ENCODE measurements at places on chromosomes 13 and 19. TPM values are rescaled to one million over a fixed set of nuclear protein-coding genes. Genes with fewer than 3 reads are reported as not detected.

The PDX1 gene
- total RNA-seq = not detected

The PBX4 gene
- total RNA-seq = 29.6 TPM

The ZNF492 gene
- total RNA-seq = 0.29 TPM

The JSRP1 gene
- total RNA-seq = not detected

The PTH2 gene
- not detected for total RNA-seq

The NLRP7 gene
- total RNA-seq = not detected

The IL12RB1 gene
- 47.5 TPM for total RNA-seq

The POSTN gene
- not detected for total RNA-seq

The HIF3A gene
- total RNA-seq = not detected

The MAP4K1 gene
- 182 TPM for total RNA-seq

The PRODH2 gene
- not detected for total RNA-seq

The KISS1R gene
- 8.9 TPM for total RNA-seq

The MTUS2 gene
- not detected for total RNA-seq

- no peaks in the 10 kb centered on the region for H3K36me3 ChIP-seq
- no peak overlapping the region for H3K27ac ChIP-seq
- no peaks in the 10 kb centered on the region for H3K4me1 ChIP-seq
These were observed 1674.2 kb downstream of the PCDH9 start for GRCh38 chr13:65555962-65556361.

GRCh38 chr19:29517412-29517811 lies 8.4 kb upstream of the VSTM2B start:
- DNase-seq = no peak
- no peaks in the 10 kb centered on the region for H3K36me3 ChIP-seq
- no peak overlapping the region for H3K27ac ChIP-seq
- no peaks in the 10 kb centered on the region for H3K4me1 ChIP-seq

GRCh38 chr13:106551350-106551749 lies 15.9 kb upstream of the EFNB2 start:
- H3K4me3 ChIP-seq = no peak overlapping the region
- H3K4me1 ChIP-seq = peaks cover 42% of the 10 kb centered on the region
- no peaks in the 10 kb centered on the region for H3K27me3 ChIP-seq

DNA sequence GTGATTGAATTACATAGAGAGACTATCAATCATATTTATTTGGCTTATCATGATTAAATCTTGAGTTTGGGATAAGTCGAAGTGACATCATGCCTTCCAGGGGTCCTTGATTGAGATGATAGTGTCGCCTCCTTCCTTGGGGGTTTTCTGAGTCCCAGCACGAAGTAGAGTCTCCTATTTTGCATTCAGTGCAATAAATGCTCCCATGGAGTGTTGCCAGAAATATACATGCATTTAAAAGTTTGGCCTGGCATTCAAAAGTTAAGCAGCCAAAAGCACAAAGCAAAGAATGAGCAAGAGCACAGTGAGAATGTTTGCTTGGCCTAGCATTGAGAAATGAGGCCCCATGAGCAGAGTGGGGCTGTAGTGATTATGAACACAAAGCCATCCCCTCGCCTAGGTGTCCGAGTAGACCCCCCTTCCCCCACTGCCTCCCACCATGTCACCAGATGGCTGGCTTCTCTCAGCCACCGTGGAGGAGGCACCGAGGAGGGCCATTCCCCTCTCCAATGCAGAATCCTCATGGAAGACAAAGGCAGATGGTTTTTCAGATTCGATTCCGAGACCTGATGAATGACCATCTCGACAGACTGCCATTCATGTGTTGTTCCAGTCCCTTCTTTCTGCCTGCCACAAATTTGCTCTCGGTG lies 58.8 kb upstream of the UBL3 start:
- H3K4me3 ChIP-seq = no peak overlapping the region
- H3K27ac ChIP-seq = no peak overlapping the region

GRCh38 chr19:38437295-38437694 lies 3.8 kb downstream of the RYR1 start:
- no peak for DNase-seq
- no peak overlapping the region for H3K27ac ChIP-seq
- H3K27me3 ChIP-seq = peaks cover 18% of the 10 kb centered on the region
- no peaks in the 10 kb centered on the region for H3K36me3 ChIP-seq

DNA sequence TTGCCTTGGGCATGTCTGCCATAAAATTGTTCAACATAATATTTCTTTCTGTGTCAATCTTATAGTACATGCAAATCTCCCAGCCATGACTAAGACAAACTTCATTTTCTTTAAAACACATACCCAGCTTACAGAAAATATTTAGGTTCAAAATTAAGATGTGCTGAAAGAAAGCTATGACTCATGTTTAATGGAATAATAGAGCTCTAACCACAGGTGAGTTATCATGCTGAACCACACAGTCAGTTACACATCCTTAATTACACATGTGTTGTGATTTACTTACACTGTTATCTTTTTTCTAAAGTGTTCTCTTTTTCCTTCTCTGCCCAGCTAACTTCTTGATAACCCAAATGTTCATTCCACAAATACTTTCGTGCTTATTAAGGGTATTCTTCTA lies 1831.2 kb downstream of the OLFM4 start:
- H3K36me3 ChIP-seq = no peaks in the 10 kb centered on the region
- H3K27ac ChIP-seq = no peak overlapping the region
- H3K4me1 ChIP-seq = no peaks in the 10 kb centered on the region

DNA sequence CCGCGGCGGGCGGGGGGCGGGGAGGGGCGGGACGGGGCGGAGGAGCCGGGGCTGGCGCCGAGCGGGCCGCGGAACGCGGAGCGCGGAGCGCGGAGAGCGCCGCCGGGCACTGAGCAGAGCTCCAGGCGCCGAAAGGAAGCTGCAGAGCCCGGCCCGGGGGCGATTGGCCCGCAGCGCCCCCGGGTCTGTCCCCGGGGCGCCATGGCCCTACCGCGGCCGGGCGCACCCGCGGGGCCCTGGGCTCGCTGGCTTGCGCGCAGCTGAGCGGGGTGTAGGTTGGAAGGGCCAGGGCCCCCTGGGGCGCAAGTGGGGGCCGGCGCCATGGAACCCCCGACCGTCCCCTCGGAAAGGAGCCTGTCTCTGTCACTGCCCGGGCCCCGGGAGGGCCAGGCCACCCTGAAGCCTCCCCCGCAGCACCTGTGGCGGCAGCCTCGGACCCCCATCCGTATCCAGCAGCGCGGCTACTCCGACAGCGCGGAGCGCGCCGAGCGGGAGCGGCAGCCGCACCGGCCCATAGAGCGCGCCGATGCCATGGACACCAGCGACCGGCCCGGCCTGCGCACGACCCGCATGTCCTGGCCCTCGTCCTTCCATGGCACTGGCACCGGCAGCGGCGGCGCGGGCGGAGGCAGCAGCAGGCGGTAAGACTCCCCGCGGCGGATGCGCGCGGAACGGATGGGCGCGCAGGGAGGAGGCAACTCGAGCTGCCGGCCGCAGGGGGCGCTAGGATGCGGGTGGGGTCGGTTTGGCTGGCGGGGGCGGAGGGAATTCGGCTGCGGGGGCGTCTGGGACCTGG lies at the start of gene PDE4A:
Gene PDE4A, plus strand, starts transcription at position 95 of the 796 bp plus-strand sequence. Its CDS starts 227 bp downstream, at position 322.
- peak; percentile 75 for DNase-seq
- H3K4me3 ChIP-seq = peak within 1 kb of the TSS; percentile 93
- H3K27ac ChIP-seq = peak within 1 kb of the TSS; percentile 88
- H3K27me3 ChIP-seq = peaks cover 4% of the 10 kb centered on the region
- peaks cover 11% of the 10 kb centered on the region for H3K36me3 ChIP-seq
- peaks cover 66% of the 10 kb centered on the region for H3K4me1 ChIP-seq

DNA sequence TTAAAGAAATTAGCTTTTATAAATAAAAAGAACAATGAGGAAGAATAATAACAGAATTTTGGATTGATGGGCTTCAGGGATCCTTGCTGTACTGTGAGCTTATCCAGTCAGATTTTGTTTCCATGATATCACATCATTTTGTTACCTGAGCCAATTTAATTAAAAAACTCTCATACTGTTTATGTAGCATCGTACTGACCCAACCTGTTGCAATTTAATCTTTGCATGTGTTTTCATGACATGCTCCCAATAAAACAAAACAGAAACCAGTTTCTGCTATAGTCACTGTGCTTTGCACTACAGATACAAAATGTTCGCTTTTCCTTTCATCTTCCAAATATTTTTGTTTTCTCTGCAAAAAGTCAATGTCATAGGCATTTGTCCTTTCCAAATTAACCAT lies 109.7 kb upstream of the RNF113B start:
- H3K4me1 ChIP-seq = no peaks in the 10 kb centered on the region
- H3K36me3 ChIP-seq = no peaks in the 10 kb centered on the region
- no peak for DNase-seq
- no peak overlapping the region for H3K4me3 ChIP-seq
- H3K27ac ChIP-seq = no peak overlapping the region

DNA sequence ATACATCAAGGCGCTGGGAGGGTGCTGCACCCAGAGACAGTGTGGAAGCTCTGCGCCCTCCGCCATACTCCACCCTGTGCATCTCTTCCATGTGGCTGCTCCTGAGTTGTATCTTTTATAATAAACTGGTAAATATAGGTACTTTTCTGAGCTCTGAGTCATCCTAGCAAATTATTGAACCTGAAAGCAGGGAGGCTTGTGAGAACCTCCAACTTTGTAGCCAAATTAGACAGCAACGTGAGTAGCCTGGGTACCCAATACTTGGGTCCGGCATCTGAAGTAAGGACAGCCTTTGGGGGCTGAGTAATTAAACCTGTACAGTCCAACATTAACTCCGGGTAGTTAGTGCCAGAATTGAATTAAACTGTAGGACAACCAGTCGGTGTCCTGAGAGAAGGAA lies 57.4 kb downstream of the RUBCNL start:
- no peak overlapping the region for H3K27ac ChIP-seq
- no peak for DNase-seq
- H3K27me3 ChIP-seq = no peaks in the 10 kb centered on the region
- peaks cover 5% of the 10 kb centered on the region for H3K36me3 ChIP-seq
- H3K4me1 ChIP-seq = peaks cover 54% of the 10 kb centered on the region
- no peak overlapping the region for H3K4me3 ChIP-seq

DNA sequence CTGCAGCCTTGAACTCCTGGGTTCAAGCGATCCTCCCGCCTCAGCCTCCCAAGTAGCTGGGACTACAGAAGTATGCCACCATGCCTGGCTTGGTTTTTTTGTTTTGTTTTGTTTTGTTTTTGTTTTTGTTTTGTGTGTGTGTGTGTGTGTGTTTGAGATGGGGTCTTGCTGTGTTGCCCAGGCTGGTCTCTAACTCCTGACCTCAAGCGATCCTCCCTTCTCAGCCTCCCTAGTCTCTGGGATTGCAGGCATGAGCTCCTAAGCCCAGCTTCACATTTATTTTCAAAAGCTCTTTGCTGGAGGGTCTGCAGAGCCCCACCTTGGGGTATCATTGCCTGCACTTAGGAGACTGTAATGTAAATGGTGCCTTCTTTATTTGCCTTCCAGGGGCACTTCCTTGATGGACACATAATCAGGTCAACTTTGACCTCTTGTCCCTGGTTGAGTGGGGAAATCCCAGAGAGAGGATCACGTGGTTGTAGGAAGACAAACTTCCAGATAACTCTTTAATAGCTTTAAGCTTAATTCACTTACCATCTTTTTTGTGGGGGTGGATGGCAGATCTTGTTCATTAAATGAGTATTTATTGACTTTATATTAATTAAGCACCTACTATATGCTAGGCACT lies 72.9 kb upstream of the NPAS1 start:
- H3K4me3 ChIP-seq = no peak overlapping the region
- H3K36me3 ChIP-seq = peaks cover 12% of the 10 kb centered on the region
- no peaks in the 10 kb centered on the region for H3K27me3 ChIP-seq
- DNase-seq = no peak

GRCh38 chr13:42422681-42423080 lies 150.7 kb downstream of the AKAP11 start:
- DNase-seq = no peak
- H3K27ac ChIP-seq = no peak overlapping the region
- H3K4me3 ChIP-seq = no peak overlapping the region
- peaks cover 2% of the 10 kb centered on the region for H3K27me3 ChIP-seq

GRCh38 chr19:41708481-41708880 lies at the start of gene CEACAM5:
Gene CEACAM5, plus strand, starts transcription at chr19:41708626. Its CDS starts 106 bp downstream, at chr19:41708732.
- H3K36me3 ChIP-seq = no peaks in the 10 kb centered on the region
- no peak within 1 kb of the TSS for H3K4me3 ChIP-seq
- DNase-seq = no peak
- peaks cover 6% of the 10 kb centered on the region for H3K4me1 ChIP-seq
- no peak within 1 kb of the TSS for H3K27ac ChIP-seq

GRCh38 chr19:1748115-1748872 lies 5.0 kb upstream of the ONECUT3 start:
- peaks cover 2% of the 10 kb centered on the region for H3K36me3 ChIP-seq
- H3K4me3 ChIP-seq = no peak overlapping the region

- H3K36me3 ChIP-seq = no peaks in the 10 kb centered on the region
- no peak overlapping the region for H3K27ac ChIP-seq
- H3K4me3 ChIP-seq = peak overlapping the region; percentile 78
- DNase-seq = no peak
These were observed 841 bp upstream of the ZNF223 start for GRCh38 chr19:44050740-44051649.

DNA sequence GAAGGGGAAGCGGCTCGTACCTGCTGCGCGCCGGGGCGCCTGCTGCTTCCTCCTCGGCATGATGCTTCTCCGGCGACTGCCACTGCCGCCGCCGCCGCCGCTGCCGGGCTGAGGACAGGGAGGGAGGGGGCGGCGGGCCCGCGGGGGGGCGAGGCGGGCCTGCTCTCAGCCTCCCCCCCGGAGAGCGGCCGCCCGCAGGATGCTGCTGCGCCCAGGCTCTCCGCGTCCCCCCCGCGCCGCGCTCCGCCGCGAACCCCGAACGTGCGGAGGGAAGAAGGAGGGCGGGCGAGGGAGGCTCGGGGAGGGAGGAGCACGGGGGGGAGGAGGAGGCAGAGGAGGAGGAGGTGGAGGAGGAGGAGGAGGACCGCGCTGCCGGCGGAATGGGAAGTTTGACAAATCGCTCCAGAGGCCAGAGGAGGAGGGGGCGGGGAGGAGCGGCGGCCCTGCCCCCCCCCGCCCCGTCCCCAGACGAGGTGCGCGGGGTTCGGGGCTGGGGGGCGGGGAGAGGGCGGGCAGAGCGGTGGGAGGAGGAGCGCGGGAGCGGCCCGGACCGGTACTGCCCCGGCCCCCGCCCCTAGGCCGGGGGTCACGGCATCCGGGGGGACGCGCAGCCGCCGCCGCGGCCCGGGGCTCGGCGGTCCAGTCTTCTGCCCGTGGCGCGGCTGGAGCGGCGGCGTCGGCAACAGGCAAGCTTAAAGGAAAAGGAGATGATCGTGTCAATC lies at the start of gene TSHZ3:
Gene TSHZ3, minus strand, starts transcription at position 277 of the 722 bp plus-strand sequence. Its CDS starts 217 bp downstream, at position 60.
- peak within 1 kb of the TSS; percentile 89 for H3K4me3 ChIP-seq
- peaks cover 54% of the 10 kb centered on the region for H3K27me3 ChIP-seq
- peaks cover 28% of the 10 kb centered on the region for H3K4me1 ChIP-seq
- DNase-seq = peak; percentile 40
- peaks cover 4% of the 10 kb centered on the region for H3K36me3 ChIP-seq
- peak within 1 kb of the TSS; percentile 67 for H3K27ac ChIP-seq

DNA sequence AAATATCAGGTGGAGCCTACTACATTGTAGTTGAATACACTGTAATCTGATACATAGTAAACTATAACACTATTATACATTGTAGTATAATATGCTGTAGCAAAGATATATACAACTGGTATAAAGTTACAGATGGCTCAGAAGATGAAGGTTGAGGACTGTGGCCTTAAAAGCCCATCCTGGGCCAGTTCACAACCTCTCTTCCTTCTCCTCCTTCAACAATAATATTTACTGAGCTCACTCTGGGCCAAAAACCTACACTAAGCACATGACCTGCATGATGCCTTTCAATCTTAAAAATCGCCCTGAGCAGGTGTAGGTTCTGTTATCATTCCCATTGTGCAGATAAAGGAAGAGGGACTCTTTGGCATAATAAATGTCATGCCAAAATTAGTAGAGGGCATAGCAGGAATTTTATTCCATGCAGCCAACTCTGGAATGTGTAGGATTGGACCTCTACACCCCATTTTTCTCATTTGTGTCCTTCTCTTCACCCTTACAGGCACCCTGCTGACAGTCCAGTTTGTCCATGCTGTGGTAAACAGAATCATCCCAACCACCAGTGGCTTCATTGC lies 14.6 kb upstream of the SIN3B start:
- H3K4me3 ChIP-seq = no peak overlapping the region
- H3K36me3 ChIP-seq = no peaks in the 10 kb centered on the region
- H3K27ac ChIP-seq = no peak overlapping the region

GRCh38 chr13:40553356-40553755 lies 113.1 kb downstream of the FOXO1 start:
- no peak overlapping the region for H3K4me3 ChIP-seq
- no peak for DNase-seq
- H3K4me1 ChIP-seq = peaks cover 18% of the 10 kb centered on the region
